ENCODE measurements at places on chromosomes 4 and X.

- DNase-seq: no peak
Measured at GRCh38 chrX:38379088-38379487, 26.7 kb downstream of the OTC start.

DNA sequence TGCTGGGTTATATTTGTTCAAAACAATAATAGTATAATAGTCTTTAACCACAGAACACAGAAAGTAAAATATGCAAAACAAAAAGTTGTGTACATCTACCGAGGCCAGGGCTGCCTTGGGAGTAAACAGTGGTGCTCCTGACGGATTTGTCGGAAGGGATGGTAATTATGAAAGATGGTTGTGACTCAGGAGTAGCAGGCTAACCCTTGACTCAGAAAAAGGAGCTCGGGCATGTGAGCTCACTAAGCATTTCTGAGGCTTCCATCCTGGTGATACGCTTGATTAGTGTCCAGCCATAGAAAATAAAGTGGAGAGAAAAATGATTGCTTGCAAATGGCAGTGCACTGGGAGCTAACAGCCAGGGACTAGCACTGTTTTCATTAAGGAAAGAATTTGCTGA lies 53.2 kb upstream of the SPANXB1 start:
- DNase-seq: no peak

GRCh38 chr4:146439437-146439836 lies 82.3 kb downstream of the SLC10A7 start:
- no peak for DNase-seq

GRCh38 chrX:110536816-110537215 lies 178.2 kb downstream of the RTL9 start:
- DNase-seq: no peak

DNA sequence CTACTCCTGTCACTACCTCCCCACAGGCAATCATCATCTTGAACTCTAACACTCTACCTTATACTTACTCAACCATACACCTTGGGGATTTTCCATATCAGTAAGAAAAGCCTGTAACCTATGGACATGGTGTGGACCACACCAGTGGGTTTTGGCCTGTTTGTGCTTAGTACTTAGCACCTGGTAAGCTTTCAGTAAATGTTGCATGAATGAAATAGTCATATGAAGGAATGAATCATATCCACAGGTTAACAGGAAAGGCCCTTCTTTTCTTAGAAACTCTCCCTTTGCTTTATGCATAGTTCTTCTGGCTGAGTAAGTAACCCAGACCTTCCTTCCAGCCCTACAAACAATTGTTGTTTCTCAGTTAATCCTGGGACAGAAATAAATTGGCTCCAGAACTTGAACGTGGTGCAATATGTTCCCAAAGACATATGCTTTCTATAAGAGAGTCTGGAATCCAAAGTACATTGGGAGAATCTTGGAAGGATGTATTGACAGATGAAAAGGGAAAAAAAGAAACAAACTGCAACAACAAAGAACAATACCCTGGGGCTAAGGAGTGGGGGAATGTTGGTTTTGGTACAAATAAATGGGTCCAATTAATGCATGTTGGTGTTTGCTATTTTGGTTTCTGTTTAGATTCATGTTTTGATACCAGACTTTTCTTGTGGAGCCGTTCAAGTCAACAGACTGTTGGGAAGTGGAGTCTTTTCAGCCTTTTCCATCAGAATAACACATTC lies 27.8 kb downstream of the RASL11B start:
- no peak for DNase-seq
